Renal cortex interstitium (tissue), 15 donors: ENCODE measurements at places on chromosomes 2 and 18. TPM values are rescaled to one million over a fixed set of nuclear protein-coding genes. Genes with fewer than 3 reads are reported as not detected.

The DES gene
- polyA plus RNA-seq: 7.0 TPM

The CPO gene
- 1.00 TPM for polyA plus RNA-seq

The EFR3B gene
- 7.4 TPM for polyA plus RNA-seq

The SLC4A3 gene
- 13.7 TPM for polyA plus RNA-seq

The GALR1 gene
- 0.15 TPM for polyA plus RNA-seq

The SPHKAP gene
- 4.3 TPM for polyA plus RNA-seq

The C2orf72 gene
- 3.3 TPM for polyA plus RNA-seq
